ENCODE measurements at places on chromosomes 7 and 10.

GRCh38 chr10:28560617-28561016 lies 27.7 kb downstream of the WAC start:
- DNase-seq = no peak

- no peak for DNase-seq
Measured at GRCh38 chr10:48288661-48289060, 14.2 kb upstream of the FRMPD2 start.

GRCh38 chr7:144834641-144835144 lies 1.2 kb downstream of the TPK1 start:
- DNase-seq = peak; percentile 7

DNA sequence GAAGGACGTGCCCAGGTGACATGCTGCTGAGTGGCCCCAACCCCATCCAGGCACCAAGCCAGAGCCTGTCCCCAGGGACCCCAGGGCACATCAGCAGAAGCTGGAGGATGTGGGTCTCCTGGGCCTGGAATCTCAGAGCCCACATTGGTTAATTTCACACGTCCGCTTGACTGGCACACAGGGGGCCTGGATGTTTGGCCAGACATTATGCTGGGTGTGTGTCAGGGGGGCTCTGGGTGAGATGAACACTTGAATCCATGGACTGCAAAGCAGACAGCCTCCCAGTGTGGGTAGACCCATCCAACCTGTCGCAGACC lies 79.1 kb upstream of the RET start:
- no peak for DNase-seq

- DNase-seq = no peak
Measured at GRCh38 chr10:60107308-60107976, 201.1 kb upstream of the CCDC6 start.

GRCh38 chr10:73797324-73798025 lies 12.1 kb downstream of the ZSWIM8 start:
- DNase-seq = no peak
